ENCODE measurements at places on chromosomes 5 and 9. TPM values are rescaled to one million over a fixed set of nuclear protein-coding genes. Genes with fewer than 3 reads are reported as not detected.

PDE6A gene
- total RNA-seq = not detected

NME5 gene
- 2.6 TPM for total RNA-seq

PCDHA9 gene
- total RNA-seq = under 0.01 TPM

INSL4 gene
- not detected for total RNA-seq

LCN9 gene
- total RNA-seq = not detected

BNC2 gene
- 52.5 TPM for total RNA-seq

PCDHB2 gene
- 0.58 TPM for total RNA-seq

All from smooth muscle cell of trachea (primary cell).